ENCODE measurements at places on chromosomes 13 and 19.

DNA sequence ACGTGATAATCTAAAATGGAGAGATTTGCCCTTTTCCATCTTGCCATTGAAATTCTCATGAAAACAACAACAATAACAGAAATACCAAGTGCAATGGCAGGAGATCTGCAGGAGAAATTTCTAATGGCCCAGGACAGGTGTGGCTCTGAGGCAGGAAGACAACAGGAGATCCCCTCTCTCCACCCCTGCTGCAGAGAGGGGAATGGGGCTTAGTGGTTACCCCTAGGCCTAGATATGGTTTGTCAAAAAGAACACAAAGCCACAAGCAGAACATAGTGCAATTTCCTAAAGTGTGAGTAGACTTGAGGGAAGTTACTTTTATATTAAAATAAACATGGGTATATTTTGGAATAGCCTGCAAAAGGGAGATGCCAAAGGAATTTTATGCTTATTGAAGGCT is 369.5 kb downstream of the KCNRG start:
- DNase-seq = no peak

GRCh38 chr19:45037393-45038169 is 1.3 kb upstream of the CLASRP start:
- DNase-seq = no peak

DNA sequence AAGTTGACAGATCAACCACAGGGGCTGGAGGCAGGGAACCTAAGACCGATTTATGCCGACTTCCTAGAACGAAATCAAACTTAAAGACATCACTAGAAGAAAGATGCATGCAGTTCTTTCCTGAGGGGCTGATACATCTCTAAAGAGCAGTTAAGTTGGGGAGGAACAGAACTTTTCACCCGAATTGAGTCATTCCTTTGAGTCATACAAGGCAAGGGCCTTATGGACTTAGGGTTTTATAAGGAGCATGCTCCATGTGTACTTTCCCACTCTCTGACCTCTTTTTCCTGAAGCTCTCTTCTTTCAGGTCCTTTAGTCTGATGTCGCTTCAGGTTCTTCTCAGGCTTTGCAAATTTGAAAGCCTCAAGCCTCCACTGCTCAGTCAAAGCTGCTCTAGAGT is 7.9 kb upstream of the FBXL3 start:
- no peak for DNase-seq

- no peak for DNase-seq
Measured at GRCh38 chr13:34124666-34125306, 306.8 kb downstream of the RFC3 start.

DNA sequence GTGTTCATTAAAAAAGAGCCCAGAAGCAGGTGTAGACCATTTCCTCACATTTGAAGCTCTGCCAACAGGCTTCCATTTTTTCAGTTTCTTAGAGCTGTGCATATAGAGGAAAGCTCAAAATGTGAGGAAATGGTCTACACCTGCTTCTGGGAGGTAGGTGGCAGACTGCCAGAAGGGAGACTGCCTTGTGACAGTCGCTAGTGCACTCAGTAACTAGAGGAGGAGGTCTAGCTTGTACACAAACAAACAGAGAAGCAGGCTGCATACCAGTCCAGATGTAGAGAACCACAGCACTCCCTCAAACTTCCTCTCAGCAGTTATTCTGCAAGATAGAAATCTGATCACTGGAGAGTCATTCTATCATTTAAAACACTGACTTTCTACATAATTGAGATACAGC is 800.2 kb downstream of the EFNB2 start:
- DNase-seq = no peak

Measured in GOT3 (cell line).